ENCODE measurements at places on chromosomes 7 and 10.

DNA sequence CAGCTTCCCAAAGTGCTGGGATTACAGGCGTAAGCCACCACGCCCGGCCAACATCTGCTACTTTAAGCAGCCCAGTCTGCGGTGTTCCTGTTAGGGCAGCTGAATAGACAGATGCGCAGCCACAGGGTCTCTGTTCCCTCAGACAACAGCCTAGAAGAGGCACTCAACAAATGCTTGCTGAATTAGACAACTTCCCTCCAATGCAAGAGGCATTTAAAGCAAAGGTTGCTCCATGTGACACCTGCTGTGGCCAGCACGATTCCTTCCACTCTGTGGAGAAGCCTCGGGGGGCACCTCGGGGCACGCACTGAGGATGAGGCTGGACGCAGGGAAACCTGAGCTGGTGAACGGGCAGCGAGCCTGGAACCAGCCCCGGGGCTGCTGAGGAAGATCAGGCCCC lies 237.8 kb downstream of the MAD1L1 start:
- DNase-seq, result no peak

GRCh38 chr7:50619684-50620083 lies 54.5 kb upstream of the DDC start:
- no peak for DNase-seq

GRCh38 chr7:159143780-159144757 lies 598 bp downstream of the VIPR2 start:
- DNase-seq, result no peak

DNA sequence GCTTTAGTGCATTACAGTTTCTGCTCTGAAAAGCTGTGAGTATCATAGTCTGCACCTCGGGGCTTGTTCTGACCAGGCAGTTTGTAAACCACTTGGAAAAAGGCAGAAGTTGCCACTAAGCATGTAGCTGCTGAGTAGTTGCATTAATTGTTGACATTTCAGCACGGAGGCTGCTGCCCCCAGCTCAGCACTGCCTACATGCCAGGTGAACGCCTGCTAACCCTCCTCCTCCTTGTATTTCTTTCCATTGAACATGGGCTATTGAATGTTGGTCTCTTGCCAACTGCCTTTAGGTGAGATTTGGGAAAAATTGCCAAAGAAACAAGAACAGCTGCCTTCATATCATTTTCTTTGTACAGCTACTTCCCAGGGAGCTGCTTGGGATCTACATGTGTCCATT lies 164.2 kb downstream of the RAPGEF5 start:
- DNase-seq, result no peak

DNA sequence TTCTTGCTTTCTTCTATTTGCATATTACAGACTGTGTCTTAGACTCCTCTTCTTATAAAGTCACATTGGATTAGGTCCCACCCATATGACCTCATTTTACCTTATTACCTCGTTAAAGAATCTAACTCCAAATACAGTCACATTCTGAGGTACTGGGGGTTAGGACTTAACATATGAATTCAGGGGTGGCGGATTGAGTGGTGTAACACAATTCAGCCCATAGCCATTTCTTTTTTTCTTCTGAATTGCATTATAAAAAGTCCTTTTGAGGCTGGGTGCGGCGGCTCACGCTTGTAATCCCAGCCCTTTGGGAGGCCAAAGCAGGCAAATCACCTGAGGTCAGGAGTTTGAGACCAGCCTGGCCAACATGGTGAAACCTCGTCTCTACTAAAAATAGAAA lies 6.8 kb upstream of the HERC4 start:
- DNase-seq, result no peak

- peak; percentile 23 for DNase-seq
Observed at GRCh38 chr7:93921607-93922566, at the start of gene GNG11. GNG11 (plus strand) TSS chr7:93921735; CDS start chr7:93922138, 403 bp downstream.

DNA sequence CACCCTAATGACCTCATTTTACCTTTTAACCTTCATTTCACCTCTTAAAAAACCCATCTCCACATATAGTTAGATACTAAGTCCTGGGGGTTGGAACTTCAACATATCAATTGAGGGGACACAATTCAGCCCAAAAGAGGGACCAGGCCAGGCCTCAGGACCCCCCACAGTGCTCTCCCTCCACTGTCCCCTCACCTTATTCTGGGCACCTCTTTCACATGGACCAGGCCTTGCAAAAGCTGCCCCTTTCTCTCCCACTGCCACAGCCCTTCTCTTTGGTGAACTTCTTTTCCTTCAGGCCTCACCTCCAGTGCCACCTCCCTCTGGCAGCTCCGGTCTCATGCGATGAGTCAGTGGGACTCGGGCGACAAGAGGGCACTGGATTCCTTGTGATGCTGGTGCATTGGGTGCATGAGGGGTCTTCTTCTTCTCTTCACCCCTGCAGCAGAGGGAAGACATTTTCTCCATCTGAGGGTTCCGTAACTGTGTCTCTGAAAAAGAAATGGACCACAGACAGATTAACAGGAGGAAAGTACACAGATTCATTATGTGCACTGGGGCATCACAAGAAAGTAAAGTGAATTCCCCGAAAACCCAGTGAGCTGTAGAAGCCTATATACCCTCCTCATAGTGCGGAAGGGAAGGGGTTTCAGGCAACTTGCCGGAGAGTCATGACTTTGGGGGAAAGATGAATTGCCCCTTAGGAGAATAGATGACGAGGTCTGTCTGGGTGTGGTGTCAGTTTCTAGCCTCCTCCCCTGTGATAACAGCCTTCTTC lies 288.7 kb upstream of the IGFBP3 start:
- no peak for DNase-seq

DNA sequence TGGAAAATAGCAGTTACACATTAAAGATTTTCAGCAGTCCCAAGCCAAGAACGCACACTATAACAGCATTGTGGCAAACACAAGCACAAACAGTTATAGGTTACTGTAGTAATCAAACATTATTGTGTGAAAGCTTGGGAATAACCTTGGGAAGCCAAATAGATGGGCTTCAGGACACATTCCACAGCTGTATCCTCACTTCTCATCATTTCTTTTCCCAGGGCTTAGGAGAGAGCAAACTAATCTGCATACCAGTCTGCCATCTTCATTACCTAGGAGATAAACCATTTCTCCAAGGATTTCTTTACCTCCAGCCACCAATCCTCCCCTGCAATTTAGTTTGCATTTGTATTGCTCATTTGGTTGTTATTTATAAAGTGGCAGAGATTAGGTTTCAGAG lies 352.4 kb downstream of the SH2D4B start:
- DNase-seq, result no peak

- no peak for DNase-seq
Observed at GRCh38 chr10:110376021-110376766, 71.5 kb upstream of the SMNDC1 start.

DNA sequence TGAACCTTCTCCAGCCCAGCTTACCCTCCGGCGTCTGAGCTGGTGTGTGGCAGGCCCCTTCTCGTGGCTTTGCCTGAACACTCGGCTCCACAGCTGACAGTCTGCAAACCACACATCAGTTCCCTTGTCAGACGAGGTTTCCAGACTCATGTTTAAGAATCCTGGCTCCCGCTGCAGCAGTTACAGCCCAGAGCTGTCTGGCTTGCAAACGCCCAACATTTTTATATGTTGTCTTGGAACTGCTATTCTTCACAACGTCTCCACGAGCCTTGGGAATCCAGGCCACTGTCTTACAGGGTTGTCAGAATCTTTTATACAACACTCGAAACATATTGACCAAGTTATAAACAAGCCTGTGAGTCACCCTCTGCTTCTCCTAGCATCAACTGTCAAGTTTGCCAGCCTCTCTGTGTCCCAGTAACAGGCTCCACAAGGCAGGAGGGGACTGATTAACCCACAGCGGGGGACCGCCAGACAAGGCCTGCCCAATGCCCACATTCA lies 68.1 kb downstream of the TNS3 start:
- no peak for DNase-seq

DNA sequence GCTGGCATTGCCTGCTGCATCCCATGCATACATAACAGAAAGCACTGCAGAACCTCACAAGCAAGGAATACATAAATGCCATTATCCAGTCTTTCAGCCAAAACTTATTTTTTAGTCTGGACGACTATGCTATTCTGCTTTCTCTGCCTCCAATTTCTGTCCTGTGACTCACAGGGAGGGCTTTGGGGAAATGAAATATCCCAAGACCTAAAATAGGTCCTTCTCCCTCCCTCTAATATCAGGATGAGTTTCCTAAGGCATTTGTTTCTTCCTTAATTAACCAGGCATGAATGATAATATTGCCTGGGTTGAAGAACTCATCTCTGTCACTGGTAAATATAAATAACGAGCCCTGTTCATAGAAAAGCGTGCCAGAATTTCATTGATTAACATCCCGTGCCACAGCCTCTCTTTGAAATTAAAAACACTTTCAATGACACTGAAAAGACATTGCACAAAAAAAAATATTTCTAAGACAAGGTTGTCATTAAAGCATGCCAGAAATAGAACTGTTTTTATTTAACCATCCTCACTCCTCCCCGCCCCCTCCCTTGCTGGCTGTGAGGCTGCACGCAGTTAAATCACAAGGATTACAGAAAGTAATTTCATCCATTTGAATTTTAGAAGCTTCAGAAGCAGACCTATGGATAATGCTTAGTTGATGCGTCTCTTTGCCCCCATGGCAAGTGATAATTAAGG lies 103.0 kb upstream of the ANKRD1 start:
- DNase-seq, result no peak

DNA sequence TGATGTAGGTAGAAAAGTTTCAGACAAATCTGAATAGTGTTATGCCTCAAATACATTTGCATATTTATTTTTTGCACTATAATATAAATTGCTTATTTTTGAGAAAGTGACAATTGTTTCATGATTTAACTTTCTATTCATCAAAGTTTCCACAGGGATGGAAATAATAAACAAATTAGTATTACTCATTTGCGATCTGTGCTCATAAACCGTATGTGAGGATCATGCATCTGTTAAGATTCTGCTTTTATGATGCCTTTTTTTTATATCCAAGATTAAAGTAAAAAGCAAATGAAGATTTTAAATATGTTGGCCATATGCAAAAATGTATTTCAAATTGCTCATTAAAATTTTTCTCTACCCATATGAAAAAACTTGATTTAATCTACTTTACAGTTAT lies 45.2 kb upstream of the CAV2 start:
- no peak for DNase-seq

DNA sequence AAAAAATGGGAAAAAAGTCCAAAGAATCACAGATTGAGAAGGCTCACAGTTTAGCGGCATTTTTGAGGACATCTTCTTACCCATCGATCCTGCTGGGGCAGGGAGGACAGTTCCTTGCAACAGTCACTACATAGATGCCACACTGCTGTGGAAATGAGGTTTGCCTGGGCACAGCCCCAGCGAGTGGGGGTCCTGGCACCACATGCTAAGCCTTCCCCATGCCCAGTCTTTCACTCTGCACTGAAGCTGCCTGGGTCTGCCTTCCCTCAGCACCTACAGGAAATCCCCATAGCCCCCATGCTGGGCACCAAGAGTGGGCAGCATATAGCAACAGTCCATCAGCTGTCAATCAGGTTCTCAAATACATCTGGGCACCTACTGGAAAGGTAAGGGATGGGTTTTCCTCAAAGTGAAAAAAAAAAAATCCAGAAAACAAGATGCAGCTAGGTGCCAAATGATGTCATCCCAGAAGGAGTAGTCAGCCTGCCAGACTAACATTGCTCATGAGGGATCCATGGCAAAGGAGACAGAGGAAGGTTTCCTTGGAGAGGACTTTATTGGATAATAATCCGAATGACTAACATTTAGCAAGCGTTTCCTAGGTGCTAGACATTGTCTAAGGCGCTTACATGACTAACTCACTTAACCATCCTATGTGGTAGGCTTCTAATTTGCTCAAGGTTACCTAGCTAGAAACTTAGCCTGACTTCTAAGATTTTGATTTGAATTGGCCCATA lies 125.7 kb upstream of the CXCL12 start:
- no peak for DNase-seq

- no peak for DNase-seq
Observed at GRCh38 chr7:91199601-91200000, 64.6 kb upstream of the FZD1 start.

GRCh38 chr7:127882313-127882920 lies 148.8 kb downstream of the LRRC4 start:
- DNase-seq, result no peak

DNA sequence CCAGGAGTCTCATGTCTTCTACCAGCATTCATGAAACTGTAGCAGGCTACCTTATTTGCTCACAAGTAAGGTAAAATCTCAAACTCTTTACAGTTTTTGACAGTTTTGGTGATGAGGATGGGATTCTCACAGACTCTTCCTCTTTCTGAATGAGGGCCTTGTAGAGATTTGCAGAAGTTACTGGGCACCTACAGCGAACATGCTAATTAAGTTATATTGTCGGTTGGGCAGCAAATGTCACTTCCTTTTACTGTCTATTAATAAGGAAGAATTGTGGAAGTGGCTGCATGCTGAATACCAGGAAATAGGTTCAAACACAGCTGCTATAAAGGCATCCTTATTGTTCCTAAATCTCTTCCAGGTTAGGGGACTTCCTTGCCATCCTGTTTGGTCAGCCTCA lies 189.6 kb downstream of the DNAJC1 start:
- DNase-seq, result no peak

- DNase-seq, result no peak
Observed at GRCh38 chr7:94392393-94392786, 2.3 kb upstream of the COL1A2 start.

GRCh38 chr10:48476279-48476982 lies 128.4 kb downstream of the ARHGAP22 start:
- no peak for DNase-seq

GRCh38 chr10:79905322-79906314 lies 43.3 kb downstream of the SFTPD start:
- DNase-seq, result no peak

DNA sequence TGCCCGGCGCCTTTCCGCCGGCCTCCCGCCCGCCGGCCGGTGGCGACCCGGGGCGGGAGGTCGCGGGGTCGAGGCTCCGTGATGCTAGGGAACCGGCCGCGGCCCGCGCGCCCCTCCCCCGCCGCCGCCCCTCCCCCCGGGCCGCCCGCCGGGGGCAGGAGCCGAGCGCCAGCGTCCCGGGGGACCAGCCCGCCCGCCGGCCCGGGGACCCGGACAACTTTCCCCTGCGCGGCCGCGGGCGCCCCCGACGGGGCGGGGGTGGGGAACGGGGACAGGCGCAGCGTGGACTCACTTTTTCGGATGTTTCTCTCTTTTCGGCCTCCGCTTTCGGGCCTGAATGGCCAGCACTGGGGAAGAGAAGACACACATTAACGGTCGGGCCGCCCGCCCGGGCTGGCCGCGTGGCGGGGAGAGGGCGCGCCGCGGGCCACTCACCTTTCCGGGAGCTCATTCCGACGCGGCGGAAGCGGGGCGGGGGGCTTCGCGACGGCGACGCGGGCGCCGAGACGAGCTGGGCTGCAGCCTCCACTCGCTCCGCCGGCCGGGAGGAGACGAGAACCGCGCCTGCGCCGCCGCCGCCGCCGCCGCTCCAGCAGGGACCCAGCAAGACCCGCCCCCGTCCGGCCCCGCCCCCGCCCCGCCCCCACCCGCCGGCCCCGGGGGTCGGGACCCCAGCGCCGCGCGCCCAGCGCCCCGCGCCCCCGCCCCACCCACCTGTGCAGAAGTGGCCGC lies at the start of gene SRPK2:
TSS of gene SRPK2 (minus strand) at position 566 of the 732 bp plus-strand sequence.
- DNase-seq, result peak; percentile 71

GRCh38 chr10:92290076-92290836 lies 622 bp downstream of the CPEB3 start:
- peak; percentile 49 for DNase-seq
